ENCODE measurements at places on chromosomes 12 and 14.

DNA sequence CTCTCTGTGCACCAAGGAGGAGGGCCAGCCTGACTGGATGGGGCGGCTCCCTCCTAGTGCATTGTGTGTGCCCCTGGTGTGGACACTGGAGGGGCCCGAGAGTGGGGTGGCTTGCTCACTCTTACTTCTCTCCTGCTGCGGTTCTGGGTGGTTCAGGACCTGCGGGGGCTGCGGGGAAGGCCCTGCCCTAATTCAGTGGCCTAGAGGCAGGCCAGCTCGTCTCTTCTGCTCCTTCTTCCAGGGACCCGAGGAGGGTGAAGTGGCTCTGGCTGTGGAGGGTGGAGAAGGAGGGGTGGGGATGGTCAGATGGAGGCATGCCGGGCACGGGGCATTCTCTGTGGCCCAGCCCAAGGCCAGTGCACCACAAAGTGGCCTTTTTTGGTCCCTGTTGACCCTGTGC is 87.1 kb downstream of the BEGAIN start:
- DNase-seq = no peak

- no peak for DNase-seq
Measured at GRCh38 chr14:104993306-104993705, 7.7 kb downstream of the CLBA1 start.

GRCh38 chr12:110224379-110225304 is 56.4 kb upstream of the ATP2A2 start:
- peak; percentile 48 for DNase-seq

- DNase-seq = peak; percentile 88
Measured at GRCh38 chr12:71594214-71594948, 69.3 kb downstream of the ZFC3H1 start.

DNA sequence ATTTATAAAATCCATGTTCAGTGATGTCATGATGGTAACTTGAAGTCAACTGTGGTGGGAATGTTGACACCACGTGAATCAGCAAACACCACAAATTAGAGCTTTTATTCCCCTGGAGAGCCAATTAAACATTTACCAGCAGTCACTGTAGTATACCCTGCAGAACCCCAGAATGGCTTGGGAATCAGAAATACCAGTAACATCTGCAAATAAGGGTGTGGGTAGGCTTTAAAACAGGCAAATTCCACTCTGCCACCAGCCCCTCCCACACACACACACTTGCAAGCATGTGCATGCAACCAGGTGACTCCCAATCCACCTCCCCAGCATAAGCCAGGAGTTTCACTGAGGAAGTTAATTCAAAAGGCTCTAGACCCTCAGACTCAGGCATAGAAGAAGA is 63.6 kb upstream of the TMEM263 start:
- DNase-seq = no peak

All from OCI-M1 (cell line).